ENCODE measurements at places on chromosomes 1 and 21.
A peak's percentile ranks its signal among the peaks of the same experiment; 100 is the strongest.

GRCh38 chr21:29195981-29196669 is 65.7 kb downstream of the MAP3K7CL start:
- peak; percentile 98 for DNase-seq

DNA sequence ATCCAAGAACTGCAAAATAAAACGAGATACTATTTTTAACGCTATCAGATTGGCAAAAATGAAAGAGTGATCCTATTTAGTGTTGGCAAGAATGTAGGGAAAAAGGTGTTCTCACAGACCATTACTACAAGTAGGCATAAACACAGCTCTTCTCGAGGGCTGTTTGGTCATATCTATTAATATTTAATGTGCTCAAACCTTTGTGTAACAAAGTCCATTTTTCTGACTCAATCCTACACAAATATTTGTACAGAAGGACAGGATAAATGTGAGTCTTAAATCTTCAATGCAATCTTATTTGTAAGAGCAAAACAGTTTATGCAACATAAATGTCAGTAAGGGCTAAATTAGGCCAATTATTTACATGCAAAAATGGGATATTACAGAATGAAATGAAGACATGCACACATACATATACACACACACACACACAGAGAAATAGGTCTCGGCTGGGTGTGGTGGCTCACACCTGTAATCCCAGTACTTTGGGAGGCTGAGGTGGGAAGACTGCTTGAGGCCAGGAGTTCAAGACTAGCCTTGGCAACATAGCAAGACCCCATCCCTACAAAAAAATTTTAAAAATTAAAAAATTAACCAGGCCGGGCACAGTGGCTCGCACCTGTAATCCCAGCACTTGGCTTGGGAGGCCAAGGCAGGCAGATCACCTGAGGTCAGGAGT is 17.7 kb downstream of the DHCR24 start:
- DNase-seq, result no peak

DNA sequence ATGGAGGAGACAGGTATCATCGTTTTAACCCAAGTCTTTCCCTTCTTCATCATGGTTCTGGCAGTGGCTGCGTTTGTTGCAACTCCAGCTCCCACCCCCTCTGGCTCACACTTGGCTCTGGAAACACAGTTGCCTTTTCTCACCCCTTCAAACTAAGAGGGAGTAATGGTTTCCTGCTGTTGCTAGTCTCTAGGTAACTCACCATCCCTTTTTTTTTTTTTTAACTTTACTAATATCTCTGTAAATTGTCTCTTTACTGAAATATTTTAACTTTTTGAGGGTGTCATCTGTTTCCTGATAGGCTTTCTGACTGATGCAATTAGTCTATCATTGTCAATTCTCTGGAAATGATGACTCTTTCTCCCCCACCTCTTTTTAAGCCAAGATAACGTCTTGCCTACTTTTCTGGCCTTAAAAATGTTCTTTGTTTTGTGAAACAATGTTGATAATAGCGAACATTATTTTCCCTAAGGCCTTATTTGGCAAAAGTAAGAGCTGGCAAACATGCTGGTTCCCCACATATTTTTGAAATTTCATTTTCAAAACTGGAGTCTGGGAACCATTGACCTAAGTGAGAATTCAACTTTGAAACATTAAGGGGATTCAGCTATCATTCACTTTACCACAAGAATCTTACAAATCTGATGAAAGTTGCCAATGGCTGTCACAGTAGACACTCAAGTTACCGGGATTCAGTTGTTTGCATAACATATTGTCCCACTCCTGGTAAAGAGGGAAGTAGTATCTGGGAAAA is 85.3 kb downstream of the LEPR start:
- DNase-seq, result no peak

GRCh38 chr1:2650967-2651645 is 18.3 kb upstream of the MMEL1 start:
- no peak for DNase-seq

- peak; percentile 84 for DNase-seq
These were observed 5.7 kb downstream of the HSPG2 start for GRCh38 chr1:21931171-21932093.

DNA sequence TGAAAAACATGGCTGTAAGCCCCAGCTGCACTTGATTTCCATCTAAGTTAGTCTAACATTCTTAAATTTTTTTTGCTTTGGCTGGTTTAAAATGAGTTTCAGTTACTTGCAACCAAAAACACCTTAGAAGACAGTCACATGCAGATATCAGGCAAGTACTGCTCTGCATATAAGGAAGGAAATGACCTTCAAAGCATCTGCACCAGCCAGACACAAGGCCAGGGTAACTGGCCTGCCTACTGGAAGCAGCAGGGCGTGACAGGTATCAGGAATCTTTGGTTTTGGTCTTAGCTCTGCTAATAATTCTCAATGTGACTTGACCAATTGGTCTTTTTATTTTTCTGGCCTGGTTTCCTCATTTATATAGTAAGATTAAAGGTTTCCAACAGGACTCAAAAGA is 33.5 kb downstream of the SCYL3 start:
- DNase-seq, result no peak

DNA sequence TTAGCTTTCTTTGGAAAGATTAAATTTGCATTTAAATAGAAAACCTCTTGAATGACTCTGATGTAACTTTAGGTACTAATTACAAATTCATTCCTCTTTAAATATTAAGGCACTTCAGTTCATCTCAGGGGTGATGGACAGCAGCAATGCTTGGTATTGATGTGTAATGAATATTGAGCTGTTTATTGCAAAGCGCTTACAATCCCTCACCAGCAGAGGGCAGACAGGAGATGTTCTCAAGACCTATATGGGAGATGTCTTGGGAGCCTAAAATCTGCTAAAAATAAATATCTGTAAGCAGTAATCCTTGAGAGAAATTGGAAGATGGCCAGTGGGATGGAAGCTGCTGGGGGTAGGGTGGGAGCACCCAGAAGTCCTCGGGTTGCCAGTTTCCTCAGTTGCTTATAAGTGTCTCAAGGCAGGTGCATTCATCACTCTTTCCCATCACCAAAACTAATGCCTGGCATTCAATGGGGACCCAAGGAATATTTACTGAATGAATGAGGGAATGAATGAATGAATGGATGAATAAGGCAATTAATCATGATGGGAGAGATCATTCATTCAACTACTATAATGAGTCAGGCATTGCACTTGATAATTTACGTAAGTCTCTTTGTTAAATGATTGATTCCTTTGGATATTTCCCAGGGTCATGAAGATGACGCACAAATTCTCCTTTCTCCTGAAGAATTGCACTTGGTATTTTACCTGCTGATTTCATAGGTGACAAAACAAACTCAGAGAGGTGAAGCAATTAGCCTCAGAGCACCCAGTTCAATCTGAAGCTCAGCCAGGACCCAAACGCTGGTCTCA is 2.3 kb downstream of the KLHDC8A start:
- peak; percentile 88 for DNase-seq

GRCh38 chr1:49319426-49319963 is 542.8 kb upstream of the BEND5 start:
- no peak for DNase-seq

DNA sequence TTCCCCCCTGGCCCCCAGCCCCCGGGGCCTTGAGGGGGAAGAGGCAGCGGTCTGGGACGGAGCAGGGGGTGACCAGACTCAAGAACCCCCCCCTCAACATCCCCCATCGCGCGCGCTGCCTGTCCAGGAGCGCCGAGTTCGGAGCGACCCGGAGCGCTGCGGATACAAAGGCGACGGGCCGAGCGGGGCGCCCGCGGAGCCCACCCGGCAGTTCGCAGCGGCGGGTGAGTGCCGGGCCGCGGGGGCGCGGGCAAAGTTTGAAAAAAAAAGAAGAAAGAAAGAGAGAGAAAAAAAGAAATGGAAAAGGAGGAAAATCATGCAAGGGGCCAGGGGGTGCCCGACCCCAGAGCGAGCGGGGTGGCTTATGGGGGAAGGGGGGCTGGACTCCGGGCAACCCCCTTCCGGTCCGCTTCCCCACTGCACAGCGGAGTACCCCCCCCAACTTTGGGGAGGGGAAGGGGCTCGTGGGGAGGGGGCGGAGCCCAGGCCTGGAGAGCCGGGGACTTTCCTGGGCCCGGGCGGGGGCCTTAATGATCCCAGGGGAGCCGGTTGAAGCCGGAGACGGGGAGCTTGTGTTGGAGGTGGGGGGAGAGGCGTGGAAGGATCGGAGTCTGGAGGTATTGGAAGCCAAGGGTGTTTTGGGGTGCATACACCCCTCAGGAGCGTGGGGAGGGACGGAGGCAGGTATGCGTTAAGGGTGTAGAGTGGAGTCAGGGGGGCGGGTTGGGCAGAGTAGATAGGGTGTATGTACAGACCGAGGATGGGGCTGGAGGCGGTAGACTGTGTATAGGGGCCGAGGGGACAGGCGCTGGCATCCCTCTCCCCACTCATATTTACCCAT is 502 bp downstream of the VANGL2 start:
- no peak for DNase-seq

Data from choroid plexus epithelial cell (primary cell).